IMR-90 (cell line): ENCODE measurements at places on chromosomes 2 and 18.

DNA sequence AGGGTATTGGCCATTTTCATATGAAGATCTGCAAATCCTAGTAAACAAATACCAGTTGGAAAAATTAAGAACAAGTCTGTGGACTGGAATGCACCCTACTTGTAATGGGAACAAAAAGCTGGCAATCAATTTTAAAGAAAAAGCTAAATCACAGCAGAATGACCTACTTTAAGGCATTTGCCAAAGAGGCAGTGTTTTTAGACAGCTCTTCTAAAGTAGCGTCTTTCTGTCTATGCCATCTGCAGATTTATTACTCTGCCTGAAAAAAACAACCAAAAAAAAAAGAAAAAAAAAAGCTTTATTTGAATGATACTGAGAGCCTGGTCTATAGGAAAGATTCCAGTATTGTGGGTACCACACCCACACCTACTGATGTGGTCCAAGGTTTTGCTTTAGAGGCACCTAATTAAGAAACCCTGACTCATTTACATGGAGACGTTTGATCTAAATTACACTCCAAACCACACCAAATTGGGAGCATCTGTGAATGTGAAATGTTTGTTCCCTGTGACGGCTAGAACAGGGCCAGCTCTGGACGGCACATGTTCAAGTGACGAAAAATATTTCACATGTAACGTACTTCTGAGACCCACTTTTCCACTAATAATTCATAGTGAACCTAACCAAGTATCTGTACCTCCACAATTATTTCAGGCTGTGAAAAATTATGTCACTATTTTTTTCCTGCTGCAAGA is 597.1 kb downstream of the ARHGAP15 start:
- no peak for DNase-seq

DNA sequence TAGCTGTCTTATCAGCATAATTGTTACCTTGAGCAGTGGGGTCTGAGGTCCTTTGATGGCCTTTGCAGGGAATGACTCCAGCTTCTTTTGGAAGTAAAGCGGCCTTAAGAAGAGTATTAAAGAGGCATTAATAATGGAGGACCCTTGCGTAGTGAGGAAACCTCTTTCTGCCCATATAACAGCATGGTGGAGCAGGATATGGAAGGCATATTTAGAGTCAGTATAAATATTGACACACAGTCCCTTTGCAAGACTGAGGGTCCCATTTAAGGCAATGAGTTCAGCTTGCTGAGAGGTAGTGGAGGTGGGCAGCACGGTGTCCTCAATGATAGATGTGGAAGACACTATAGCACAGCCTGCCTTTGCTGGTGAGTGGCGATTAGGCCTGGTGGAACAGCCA is 32.7 kb downstream of the NCL start:
- DNase-seq = no peak

- DNase-seq = no peak
These were observed 130.5 kb downstream of the ZNF516 start for GRCh38 chr18:76364282-76365259.

GRCh38 chr2:237624565-237624964 is 2.8 kb upstream of the LRRFIP1 start:
- no peak for DNase-seq

- peak; percentile 96 for DNase-seq
These were observed at the start of gene ROCK1 for GRCh38 chr18:21111346-21112139. Gene ROCK1, minus strand, starts transcription at chr18:21111813. Its CDS starts 903 bp downstream, at chr18:21110910.

GRCh38 chr2:130371723-130372054 is 15.8 kb downstream of the PTPN18 start:
- peak; percentile 21 for DNase-seq

GRCh38 chr2:168192839-168193616 is 54.4 kb downstream of the STK39 start:
- no peak for DNase-seq

- peak; percentile 16 for DNase-seq
These were observed 98.9 kb upstream of the ATP8B1 start for GRCh38 chr18:57901825-57902589.

DNA sequence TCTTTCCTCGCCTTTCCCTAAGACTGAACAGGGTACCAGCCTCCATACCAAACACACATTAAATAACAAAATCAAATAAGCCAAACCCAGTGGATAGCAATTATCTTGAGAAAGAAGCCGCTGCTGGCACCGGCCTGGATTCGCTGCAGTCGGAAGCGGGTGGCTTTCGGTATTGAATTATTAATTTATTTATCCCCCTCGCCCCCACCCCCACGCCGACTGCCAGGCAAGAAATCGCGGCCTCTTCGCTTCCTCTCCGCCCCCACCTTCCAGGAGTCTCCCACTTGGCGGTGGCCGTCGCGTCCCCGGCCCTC is 370 bp upstream of the ZNF804A start:
- DNase-seq = peak; percentile 6

DNA sequence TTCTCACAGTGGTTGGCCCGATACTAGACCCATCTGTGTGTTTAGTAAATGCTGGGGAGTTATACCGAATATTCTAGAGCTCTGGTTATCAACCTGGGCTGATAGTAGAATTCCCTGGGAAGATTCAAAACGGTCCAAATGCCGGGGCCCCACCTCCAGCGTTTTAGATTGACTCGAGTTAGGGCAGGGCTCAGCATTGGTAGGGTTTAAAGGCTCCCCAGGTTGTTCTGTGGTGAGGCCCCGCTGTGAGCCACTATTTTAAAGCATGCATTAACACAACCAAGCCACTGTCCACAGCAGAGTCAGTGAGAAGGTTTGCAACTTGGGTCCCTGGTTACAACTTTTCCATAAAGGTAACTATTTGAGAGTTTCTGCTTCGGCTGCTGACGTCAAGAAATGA is 73.6 kb downstream of the DYSF start:
- DNase-seq = no peak

GRCh38 chr2:195342061-195342460 is 315.0 kb upstream of the SLC39A10 start:
- no peak for DNase-seq

DNA sequence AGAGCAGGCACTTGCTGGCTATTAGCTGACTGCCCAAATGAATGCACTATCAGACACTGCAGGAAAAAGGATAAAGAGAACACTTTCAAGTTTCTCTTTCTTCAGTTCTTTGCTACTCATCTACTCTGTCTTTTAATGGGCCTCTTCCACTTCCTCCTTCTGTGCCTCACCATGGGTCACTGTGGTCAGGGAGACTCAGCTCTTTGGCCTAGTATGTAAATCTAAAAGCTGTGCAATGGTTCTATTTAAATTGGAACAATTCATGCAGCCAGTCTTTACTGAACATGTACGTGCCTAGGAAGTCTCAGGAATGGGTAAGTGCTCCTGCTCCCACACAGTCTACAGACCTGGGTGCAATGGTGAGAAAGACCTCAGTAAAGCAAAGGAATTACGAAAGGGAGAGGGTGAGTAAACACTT is 79.1 kb upstream of the DNMT3A start:
- DNase-seq = no peak

DNA sequence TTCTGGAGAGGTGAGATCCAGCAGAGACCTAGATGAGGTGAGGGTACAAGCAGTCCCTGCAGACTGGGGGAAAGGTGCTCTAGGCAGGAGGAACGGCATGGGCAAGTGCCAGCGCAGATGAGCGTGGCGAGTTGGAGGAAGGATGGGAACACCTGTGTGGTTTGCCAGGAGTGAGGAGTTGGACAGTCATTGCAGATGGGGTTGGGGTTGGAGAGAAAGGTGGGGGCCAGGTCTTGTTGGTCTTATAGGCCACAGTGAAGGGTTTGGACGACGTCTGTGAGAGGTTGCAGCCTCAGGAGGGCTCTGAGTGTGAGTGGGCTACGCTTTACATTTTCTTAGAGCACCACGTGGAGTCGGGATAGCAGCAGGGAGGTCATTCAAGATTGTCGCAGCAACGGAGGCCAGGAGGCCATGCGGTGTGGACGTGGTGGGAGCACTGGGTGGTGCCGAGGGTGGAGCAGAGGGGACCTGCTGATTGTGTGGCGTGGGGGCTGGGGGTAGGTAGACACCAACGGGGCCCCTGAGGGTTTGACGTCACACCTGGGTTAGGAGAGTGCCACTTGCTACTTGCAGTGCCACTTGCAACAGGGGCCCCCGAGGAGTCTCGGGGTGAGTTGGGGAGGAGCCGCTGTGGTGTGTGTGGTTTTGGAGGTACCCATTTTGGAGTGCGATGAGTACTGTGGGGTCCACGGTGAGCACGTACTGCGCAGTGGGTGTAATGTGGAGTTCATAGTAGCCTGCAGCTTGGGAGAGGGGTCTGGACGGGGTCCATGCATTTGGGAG is 66.2 kb downstream of the LPIN1 start:
- no peak for DNase-seq
